Stimulated activated CD4-positive, alpha-beta T cell treated with anti-CD3 and anti-CD28 coated beads, TNF-alpha, amount 100 ng/mL, for 4 hours (primary cell): ENCODE measurements at places on chromosomes 1 and 21.

DNA sequence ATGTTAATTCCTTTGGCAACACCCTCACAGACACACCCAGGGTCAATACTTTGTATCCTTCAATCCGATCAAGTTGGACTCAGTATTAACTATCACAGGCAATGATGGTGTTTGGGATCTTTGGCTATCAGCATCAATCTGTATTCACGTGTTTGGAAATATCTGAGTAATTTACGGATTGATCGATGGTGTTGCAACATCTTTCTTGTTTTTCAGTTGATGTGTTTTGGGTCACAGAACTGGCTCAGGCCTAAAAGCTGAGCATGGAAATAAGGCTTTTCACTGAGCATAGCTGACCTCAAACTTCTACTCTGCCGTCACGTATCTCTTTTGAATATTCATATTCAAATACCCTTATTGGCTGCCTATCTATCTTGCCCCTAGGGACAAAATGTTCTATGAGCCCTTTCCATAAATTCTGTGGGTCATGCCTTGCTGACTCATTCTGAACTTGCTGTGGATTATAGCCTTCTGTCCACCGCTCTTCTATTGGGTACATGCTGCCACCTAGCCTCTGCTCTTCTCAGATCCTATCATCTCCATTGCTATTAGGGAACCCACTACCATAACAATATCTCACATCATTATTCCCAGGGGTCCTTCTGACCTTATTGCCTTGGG is 156.0 kb downstream of the PDE4B start:
- DNase-seq: no peak

- DNase-seq: peak; percentile 56
Measured at GRCh38 chr1:25520446-25521061, 22.9 kb upstream of the LDLRAP1 start.

DNA sequence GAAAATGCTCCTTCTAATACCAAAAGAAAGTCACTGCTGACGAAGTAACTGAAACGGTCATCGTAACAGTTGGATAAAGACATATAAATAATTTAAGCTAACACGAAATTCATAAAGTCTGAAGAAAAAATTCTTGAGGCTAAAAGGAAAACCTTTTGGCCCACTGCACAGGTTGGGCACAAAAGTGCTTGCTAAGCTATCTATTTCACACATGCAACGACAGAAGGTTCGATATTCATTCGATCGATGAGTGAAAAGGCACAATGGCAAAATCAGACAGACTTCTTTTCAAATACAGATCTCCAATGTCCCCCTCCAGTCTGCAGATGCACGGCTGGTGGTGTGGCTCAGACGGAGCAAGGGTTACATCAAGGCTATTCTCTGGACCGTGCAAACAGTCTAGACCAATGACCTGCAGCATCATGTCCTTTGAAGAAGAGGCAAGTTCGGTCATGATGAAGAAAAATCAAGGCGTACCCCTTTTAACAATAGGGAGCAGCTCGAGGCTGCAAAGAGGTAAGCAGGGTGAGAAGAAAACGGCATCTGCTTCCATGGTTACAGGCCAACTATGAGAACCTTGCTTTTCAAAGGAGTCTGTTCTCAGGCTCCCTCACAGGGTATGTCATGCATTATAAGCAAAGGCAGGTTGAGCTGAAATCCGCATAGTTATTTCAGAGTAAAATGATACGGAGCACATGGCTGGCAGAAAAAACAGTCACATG is 579.6 kb downstream of the USP25 start:
- no peak for DNase-seq

- no peak for DNase-seq
Measured at GRCh38 chr1:213953806-213954205, 34.0 kb upstream of the PROX1 start.

GRCh38 chr1:19310720-19311502 is 1.0 kb downstream of the AKR7A2 start:
- DNase-seq: no peak

DNA sequence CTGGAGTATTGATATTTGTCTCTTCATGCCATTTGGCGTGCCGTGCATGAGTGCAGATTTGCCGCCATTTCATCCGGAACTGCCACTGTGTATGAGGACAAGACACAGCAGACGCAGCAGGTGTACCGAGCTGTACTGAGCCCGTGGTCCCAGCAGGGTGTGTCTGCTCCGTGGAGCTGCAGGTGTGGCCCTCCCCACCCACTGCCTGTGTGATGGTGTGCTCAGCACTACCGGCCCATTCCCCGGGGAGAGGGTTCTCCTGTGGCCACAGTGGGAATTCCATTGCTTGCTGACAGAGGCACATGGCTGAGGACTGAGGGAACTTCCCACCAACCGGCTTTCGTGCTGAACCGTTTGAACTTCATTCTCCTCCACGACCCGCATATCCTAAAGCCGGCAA is 34.3 kb upstream of the COL6A1 start:
- no peak for DNase-seq

GRCh38 chr1:4965346-4966075 is 311.1 kb downstream of the AJAP1 start:
- no peak for DNase-seq

DNA sequence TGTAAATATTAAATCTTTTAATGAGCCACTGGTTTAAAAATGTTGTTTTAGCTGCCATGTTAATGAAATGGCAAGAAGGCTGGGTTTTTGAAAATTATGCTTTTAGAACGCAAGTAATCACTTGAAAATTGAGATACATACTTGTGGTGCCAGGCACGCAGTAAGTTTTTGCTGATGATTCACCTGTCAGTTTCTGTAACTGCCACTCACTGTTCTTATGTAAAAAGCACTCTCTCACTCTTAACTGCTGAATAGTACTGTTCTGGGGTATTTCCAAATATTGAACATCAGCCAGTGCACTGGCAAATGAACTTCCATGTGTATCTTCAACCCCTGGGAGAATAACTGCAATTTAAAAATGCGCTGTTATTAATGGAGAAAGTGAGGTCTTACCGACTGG is 17.9 kb downstream of the LGALS8 start:
- no peak for DNase-seq

DNA sequence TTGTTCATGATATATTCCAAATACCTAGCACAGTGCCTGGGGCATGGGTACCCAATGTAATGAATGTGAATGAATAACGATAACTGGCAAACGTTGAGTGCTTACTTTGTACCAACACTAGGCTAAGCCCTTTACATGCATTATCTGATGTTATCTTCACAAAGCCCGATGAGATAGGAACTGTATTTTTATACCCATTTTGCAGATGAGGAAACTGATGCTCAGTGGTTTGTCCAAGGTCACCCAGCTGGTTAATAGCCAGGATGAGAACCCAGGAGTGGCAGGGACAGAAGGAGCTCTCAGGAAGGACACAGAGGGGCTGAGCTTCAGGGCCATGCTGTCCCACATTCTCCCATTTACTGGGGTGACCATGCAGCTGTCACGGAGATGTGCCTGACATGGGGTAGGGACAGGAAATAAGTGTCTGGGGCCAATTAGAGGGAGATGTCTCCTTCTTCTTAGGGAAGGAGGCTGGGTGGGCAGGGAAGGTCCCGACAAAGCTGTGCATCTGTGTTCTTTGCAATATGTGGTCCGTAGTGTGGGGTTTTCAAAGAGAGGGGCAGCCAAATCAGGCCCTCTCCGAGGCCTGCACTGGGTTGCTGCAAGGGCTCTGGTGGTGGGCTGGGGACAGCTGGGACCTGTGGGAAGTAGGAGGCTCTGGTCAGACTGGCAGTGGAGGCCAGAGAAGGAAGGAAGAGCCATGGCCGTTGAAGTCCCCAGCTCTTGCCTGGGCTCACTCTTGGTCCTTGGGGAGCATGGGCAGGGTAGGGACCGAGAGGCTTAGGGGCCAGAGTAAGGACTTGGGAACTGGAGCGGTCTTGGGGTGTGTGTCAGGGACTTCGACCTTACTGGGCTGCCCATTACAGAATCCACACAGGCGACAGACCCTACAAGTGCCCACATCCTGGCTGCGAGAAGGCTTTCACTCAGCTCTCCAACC is 26.6 kb downstream of the A3GALT2 start:
- no peak for DNase-seq

GRCh38 chr1:150979092-150980056 is 2.7 kb upstream of the ANXA9 start:
- DNase-seq: peak; percentile 75

GRCh38 chr1:222299524-222299923 is 248.4 kb downstream of the HHIPL2 start:
- DNase-seq: no peak

- DNase-seq: no peak
Measured at GRCh38 chr1:24855474-24855873, 74.6 kb downstream of the RUNX3 start.

- DNase-seq: no peak
Measured at GRCh38 chr1:194358208-194358581, 1171.8 kb upstream of the B3GALT2 start.

GRCh38 chr1:109623601-109624161 is 4.0 kb downstream of the AMPD2 start:
- DNase-seq: no peak

DNA sequence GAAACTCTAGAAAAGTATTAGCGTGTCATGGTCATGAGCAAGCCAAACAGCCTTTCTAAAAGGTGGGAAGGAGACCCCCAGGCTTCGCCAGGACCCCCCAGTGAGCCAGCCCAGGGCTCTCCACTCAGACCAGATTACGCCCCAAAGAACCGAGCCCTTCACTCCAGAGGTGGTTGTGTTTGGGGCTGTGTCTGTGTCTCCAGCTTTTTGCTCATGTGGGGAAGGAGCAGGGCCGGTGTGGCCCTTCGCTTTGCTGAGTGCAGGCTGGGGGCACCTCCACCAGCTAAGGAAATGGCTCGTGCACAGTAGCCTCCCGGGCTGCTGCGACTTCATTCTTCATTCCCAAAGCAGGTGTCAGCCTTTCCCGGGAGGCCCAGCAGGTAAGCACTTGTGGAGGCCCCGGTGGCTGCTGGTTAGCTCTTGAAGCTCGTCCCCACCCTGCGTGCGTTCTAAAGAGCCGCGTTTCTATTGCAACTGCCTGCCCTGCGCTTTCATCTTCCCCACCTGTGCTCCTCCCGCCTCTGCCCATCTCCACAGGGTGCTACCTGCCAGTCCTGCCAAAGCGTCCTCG is 531 bp downstream of the TSPEAR start:
- no peak for DNase-seq

DNA sequence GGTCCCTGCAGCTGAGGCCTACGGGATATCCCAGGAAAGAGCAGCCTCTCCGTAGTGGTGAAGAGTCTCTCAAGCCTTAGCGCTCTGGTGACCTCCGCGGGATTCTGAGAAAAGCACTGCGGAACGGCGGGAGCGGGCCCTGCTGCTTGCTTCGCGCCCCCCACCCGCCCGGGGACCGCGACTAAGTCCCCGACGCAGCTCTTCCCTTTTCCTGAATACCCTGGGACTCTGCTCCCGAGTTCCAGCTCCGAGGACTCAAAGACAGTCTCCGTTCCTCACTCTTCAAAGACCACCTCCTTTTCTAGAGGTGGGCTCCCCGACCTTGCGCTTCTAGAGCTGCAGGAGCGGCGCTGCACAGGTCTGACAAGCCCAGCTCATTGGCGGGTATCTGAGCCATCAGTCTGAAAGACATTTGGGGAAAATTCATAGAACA is 3.6 kb upstream of the PRRX1 start:
- no peak for DNase-seq

DNA sequence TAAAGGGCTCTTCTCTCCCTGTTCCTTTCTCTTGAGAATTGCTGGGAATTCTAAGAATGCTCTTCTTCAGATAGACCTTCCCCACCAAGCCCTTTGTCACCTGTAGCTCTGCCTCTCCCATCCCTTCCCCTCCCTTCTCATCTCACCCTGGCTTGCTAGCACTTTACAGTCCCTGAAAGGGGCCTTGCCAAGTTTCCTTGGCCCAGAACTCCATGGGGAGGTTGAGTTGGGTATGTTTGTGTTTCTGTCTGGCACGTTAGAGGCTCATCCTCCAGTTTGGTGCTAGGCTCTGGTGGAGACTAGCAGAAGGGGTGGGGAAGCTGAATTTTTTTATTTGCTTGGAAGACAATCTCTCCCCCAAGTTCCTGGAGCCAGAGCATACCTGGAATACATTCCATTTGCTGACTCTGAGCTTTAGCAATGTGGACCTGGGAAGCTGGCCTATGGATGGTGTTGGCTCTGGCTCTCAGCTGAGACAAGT is 4.9 kb downstream of the CGN start:
- no peak for DNase-seq

DNA sequence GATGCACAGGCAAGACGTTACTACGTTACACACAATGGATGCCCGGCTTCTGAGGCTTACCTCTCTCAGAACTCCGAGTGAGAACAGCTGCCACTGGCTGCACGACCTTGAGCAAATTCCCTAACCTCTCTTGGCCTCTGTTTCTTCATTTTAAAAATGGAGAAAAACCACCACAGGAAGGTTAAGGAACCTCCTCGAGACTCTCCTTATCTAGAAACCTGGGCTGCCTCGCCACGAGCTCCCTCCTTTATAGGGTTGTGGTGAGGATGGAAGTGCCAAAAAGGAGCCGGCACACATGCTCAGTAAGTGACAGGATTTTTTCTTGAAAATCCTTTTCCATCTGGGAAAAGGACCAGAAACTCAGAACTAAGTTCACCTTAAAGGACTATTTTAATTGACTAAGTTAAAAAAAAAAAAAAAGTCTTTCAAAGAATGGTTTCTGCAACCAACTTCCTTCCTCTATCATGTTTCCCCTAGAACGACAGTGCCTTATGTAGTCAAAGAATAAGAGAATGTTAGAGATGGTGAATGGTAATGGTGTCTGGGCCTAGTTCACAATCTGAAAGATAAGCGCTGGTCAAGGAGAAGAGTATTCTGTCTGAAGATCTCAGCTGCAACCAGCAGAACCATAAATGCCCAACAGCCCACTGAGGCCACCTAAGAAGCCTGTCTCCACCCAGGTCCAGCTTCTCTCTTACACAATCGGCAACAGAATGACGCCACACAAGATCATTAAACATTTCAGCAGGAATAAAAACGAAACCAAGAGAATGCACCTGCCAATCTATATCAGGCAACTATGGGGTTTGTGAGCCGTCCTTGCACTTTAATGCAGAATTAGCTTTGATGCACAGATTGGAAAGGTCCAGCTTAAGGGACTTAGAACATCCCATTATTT is 64.9 kb downstream of the SLC45A1 start:
- DNase-seq: no peak

DNA sequence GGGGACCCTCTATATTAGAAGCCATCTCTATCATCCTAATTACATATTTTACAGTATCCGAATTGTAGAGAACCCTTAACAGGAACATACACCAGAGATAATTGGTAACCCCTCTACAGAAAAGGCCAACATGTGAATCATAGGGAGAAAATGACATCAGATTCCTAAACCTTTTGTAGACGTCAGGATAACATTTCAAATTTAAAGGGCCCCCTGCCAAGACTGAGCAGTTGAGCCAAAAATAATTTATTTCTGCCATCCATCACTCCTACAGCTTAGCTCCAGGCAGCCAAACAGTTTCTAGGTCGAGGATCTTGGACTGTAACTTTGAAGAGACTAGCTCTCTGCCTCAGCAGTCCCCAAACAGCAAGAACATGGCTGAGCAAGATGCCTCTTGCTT is 21.2 kb downstream of the ZNF697 start:
- DNase-seq: no peak

- no peak for DNase-seq
Measured at GRCh38 chr1:28526886-28527285, 21.0 kb downstream of the RCC1 start.

GRCh38 chr1:103058391-103058790 is 49.9 kb downstream of the COL11A1 start:
- no peak for DNase-seq
